Fibroblast of the aortic adventitia (primary cell): ENCODE measurements at places on chromosomes 12 and 14.
A peak's percentile ranks its signal among the peaks of the same experiment; 100 is the strongest.

GRCh38 chr12:65637774-65638173, 186.5 kb upstream of the HMGA2 start:
- peak; percentile 55 for DNase-seq

GRCh38 chr12:12510141-12510540, 52.5 kb downstream of the DUSP16 start:
- DNase-seq = peak; percentile 39

DNA sequence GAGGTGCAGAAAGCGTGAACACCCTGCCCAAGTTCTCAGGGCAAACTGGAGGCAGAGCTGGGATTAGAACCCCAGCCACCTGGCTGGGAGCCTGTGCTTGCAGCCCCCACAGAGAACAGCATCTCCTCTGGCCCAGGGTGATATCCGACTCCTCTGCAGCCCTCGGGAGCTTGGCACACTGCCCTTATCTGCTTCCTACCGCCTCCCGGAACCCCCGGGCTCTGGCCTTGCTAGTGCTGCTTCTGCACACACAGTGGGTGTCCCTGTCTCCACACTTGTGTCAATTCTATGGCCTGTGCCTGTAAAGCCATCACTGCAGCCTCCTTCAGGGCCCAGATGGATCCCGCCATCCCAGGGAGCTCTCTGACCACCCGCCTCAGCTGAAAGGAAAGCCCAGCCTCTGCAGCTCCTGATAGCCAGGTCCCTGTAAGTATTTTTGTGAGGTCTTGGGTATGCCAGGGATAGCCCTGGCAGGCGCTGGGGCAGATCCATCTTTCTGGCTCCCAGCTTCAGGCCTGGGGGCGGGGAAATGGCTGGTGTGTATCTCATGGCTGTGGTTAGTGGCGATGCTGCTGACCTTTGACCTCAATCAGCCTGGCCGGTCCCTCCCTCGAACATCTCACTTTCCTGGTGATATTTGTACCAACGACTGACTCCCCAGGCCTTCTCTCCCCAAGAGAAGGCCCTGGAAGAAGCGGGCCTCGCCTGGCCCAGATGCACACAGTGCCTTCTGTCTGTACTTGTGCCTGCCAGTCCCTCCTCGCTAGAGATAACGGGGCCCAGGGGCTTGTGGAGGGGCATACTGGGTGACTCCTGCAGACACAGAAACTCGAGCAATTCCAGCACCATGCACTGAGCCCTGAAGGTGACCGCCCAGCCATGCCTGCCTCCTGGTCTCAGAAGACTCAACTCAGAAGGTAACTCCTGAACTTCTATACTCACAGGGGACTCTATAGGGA, 183.8 kb downstream of the CALM1 start:
- DNase-seq = no peak

DNA sequence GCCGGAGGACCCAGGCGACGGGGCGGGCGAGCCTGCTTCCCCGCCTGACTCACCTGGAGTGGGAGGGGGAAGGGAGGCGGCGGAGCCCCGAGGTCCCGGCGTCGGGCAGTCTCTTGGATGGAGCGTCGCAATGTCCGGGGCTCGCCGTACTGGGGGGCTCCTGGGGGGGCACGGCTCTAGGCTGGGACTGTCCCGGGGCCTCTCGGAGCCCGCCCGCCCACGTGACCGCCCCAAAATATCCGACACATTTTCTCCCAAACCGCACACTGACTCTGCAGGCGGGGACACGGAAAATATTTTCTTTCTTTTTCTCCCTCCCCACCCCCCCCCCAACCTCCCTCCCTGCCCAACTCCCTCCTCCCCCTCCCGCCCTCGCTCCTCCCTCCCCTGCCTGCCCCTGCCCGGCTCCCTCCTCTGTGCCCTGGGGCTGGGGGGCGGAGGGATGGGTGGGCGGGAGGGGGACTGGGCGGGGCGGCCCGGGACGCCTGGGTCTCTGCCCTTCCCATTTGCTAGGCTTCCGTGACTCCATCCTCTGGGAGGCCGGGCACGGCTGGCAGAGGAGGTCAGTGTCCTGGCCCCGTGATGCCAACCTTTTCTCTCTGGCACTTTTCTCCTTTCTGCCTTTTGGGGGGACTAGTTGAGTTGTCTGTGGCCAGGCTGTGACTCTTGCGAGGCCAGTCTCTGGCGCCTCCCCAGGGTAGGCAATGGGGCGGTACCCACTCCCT, at the start of gene RARG:
TSS of gene RARG (minus strand) at position 289 of the 725 bp plus-strand sequence. CDS start 4,664 bp downstream, outside the sequence.
- DNase-seq = peak; percentile 61
